ENCODE measurements at places on chromosomes 1 and 21.

GRCh38 chr1:174659823-174660222 is 212.1 kb downstream of the GPR52 start:
- no peak for DNase-seq

- DNase-seq, result no peak
Observed at GRCh38 chr1:217895841-217896240, 264.7 kb downstream of the SPATA17 start.

DNA sequence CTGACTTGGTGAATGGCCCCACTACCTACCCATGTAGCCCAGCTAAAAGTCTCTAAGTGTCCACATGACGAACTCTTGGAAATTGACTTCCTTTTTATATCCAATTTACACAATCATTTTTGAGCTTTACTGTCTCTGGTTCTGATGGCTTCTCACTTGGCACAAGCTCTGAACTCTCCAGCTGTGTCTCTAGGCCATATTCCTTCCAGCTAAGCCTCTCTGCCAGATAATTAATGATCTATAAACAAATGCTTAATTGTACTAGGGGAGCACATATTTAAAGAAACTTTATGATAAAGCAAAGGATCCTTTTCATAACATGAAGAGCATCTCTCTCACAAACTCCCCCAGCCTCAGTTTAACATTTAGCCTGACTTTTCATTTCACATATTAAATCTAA is 16.3 kb upstream of the BEND5 start:
- no peak for DNase-seq

- DNase-seq, result no peak
Observed at GRCh38 chr1:167602840-167603239, 27.2 kb upstream of the RCSD1 start.

GRCh38 chr1:208054485-208054884 is 143.6 kb upstream of the CD34 start:
- DNase-seq, result no peak

DNA sequence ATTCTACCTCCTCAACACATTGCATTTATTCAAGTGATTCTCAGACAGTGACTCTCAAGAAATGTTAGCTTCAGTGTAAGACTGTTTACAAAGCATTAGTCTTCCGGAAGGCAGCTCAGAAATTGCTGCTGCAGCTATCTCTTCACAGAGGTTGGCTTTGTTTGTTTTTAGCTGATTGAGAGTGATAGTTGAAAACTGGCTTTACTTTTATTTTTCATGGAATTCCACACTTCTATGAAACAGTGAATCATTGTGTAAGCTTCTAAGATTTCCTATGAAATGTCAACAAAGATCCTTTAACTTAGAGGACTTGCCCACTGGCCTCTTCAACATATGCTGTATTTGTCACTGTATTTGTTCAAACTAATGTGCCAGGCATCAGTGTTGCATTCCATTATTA is 121.3 kb downstream of the TNNI3K start:
- no peak for DNase-seq

GRCh38 chr21:27078915-27079314 is 112.0 kb upstream of the ADAMTS5 start:
- no peak for DNase-seq

DNA sequence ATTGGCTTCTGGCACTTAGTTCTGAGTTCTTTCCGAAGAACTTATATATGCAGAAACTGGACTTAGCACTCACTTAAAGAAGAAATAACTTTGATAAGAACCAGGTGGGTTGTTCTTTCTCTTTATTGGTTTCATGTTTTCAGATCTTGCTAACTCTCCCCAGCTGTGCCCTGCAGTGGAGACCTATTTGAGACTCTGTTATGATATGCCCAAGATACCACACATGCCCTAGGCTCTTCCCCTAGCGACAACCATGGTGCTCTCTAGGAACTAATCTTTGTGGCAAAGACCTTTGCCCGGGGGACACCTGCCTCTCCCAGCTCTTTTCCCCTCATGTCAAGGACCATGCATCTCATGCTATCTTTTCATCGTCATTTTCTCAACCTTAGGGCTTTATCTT is 128.8 kb downstream of the PBX1 start:
- no peak for DNase-seq

DNA sequence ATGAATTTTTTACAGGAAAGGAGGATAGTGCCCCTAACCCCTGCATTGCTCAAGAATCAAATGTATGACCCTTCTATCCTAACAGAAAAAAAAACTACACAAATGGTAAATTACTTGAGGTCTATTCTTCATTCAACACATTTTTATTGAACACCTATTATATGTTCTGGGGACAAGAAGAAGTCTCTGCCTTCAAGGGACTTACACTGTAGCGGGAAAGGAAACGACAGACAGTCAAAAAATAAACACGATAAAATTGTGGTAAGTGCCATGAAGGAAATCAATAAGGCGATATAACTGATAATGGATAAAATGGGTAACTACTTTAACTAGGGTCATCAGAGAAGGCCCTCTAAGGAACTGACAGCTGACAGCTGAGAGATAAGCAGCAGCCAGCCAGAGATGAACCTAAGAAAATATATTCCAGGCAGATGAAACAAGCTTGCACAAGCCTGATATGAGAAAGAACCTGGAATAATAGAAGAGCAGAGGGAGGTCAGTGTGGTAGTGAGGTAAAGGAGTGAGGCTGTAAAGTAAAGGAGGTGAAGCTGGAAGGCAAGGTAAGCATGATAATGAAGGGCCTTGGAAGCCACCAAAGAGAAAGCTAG is 66.4 kb downstream of the PHTF1 start:
- no peak for DNase-seq

DNA sequence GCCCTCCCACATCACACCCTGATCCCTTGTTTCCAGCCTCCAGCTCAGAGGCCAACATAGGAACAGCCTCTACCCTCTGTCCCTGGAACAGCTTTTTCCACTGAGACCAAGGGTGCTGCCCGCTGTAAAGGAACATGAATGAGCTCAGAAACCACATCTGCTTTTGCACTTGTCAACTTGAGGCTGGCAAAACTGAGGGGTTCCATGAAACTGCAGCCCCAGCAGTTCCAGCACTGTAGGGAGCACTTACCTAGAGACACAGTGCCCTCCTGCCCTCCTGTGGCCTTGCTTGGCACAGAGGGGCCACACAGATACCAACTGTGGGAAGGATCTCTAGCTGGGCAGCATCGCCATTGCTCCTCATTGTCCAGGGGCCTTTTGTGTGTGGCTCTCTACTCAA is 51.7 kb downstream of the ITPKB start:
- peak; percentile 51 for DNase-seq

GRCh38 chr21:36647279-36648093 is 51.4 kb upstream of the SIM2 start:
- no peak for DNase-seq

DNA sequence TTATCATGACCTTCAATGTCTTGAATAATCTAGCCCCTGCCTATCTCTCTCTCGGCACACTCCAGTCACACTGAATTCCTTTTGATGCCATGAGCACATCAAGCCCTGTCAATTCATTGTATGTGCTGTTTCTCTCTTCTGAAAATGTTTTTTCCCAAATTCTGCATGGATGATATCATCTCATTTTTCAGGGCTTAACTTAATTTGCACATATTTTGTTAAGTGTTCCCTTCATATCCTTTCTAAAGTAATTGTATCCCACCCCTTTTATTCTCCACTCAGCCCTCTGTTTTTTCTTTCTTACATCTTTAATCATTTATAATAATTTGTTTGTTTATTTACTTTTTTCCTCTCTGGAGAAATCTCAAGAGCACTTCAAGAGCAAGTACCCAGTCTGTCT is 149.9 kb downstream of the ZNF326 start:
- DNase-seq, result no peak

GRCh38 chr1:113662101-113662500 is 97.2 kb downstream of the PHTF1 start:
- DNase-seq, result no peak

GRCh38 chr1:110547017-110547416 is 28.0 kb upstream of the KCNA10 start:
- no peak for DNase-seq

- DNase-seq, result no peak
Observed at GRCh38 chr21:46100426-46100825, 2.5 kb downstream of the COL6A2 start.

DNA sequence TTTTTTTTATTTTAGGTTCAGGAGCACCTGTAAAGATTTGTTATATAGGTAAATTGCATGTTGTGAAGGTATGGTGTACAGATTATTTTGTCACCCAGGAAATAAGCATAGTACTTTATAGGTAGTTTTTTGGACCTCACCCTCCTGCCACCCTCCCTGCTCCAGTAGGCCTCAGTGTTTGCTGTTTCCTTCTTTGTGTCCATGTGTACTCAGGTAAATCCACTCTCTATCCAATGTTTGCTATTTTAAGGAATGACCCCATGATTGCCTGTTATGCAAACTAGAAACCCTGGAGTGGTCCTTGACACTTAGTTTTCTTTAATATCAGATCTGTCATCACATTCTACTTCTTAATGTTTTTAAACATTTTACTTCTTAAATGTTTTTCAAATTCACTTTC is 33.9 kb downstream of the LHX9 start:
- DNase-seq, result no peak

- no peak for DNase-seq
Observed at GRCh38 chr21:34072145-34073031, 990 bp upstream of the MRPS6 start.

DNA sequence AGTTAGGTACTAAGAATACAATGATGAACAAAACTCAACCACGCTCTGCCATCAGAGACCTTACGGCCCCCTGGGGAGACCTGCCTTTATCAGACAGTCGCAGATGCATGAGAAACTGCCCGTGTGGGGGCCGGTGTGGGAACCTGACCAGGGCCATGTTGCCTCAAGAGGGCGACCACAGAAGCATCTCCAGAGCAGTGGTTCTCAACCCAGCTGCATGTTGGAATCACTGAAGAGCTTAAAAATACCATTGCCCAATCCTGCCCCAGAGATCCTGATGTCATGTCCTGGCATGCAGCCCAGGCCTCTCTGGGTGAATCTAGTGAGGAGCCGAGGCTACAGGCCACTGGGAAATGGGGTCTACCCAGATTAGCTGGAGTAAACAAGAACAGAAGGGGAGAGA is 108.7 kb downstream of the PRDM2 start:
- no peak for DNase-seq

GRCh38 chr1:166379447-166379846 is 212.6 kb upstream of the FAM78B start:
- no peak for DNase-seq

DNA sequence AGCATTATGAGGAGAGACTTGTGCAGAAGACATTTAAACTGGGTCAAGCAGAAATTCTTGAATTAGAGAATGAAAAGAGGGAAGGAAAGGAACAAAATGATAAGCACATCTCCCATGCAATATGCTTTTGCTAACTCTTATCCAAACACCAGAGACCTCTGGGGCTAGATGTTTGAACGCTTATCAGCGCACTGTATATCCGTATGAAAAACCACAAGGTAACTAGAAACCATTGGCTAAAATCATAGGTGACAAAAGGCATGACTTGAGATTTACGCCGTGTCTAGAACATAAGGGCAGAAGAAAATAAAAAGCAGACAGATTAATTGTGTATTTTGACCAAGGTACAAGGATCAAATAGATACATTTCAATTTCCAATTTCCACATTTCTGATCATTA is 38.0 kb upstream of the TIAM1 start:
- no peak for DNase-seq

DNA sequence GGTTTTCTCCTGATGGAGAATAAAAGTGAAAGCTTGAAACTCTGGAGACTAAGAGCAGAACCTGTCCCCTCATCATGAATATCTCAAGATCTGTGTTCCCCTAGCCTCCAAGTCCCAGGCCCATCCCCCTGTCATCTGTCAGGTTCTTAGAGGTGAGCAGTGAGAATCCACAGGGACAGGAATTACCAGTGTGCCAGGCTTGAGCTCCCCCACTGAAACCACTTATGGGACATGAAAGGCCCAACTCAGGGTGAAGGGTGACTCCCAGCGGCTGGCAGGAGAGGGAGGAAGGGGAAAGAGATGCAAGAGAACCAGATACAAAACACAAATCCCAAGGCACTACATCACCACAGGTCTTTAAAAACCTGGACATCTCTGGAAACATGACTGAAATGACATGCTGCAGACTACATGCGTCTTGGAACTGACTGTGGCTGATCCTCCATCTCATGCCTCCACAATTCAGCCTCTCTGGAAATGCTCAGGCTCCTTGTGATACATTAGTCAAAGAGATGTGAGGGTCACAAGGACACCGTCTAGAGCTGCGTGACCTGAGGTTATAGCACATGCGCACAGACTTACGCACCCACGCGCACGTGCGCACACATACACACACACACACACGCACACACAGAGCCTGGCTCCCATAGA is 6.8 kb upstream of the LY9 start:
- DNase-seq, result no peak

- no peak for DNase-seq
Observed at GRCh38 chr21:44535963-44536362, 4.0 kb downstream of the KRTAP10-1 start.

GRCh38 chr21:14545906-14546480 is at the start of gene SAMSN1:
SAMSN1 (minus strand) TSS chr21:14546315; CDS start chr21:14546261, 54 bp downstream.
- DNase-seq, result peak; percentile 73

- no peak for DNase-seq
Observed at GRCh38 chr1:6547301-6547700, 7.0 kb downstream of the NOL9 start.

DNA sequence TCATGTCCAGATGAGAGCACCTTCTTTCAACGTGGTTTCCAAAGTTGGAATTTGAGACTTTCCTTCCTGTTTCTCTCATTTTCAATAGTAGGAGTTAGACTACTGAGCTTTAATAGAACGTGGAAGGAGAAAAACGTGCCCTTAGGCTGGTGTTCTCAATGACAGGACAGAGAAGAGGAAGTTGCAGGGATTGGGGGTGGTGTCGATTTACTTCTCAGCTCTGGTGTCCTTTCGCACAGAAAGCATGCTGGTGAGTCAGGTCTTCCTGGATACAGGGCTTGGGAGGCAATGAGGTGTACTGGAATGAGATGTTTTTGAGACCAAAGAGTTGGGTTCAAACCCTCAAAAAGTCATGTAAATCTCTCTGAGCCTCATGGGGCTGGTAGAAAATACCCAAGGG is 67.1 kb downstream of the HIVEP3 start:
- no peak for DNase-seq

- no peak for DNase-seq
Observed at GRCh38 chr21:44286716-44287632, 1.3 kb downstream of the AIRE start.

DNA sequence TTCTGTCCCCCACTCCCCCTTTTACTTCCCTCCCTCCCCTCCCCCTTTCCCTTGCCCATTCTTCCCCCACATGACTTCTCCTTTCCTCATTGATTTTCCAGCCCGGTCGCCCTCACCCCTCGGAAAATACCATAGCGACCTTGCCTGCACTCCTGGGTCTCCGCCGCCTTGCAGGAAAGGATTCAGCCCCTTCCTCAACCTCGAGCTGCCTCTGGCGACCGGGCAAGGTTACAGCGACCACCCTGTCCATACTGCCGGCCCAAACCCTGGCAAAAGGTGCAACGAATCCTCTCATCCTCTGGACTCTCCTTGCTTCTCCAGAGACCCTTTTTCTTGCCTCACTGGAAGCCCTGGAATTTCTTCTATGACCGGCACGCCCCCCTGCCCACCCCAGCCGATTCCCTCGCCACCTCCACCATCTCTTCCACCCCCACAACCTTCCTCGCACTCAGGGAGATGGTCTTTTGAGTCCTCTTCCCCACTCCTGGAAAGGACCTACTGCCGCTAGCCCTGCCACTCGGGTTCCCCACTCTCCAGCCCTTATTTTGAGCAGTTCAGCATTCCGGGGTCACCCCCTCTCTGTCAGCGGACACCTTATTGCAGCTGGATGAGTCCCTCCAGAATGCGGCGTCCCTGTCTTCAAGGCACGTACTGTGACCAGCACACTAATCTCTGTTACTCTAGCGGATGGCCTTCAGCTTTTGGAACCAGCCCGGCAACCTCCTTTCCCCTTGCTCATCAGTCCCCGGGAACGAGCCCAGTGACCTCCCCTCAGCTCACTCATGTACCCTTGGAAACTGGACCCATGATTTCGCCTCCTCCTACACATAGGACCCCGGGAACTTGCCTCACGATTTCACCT is 846 bp downstream of the NSUN4 start:
- no peak for DNase-seq
